CD4-positive, alpha-beta memory T cell (primary cell): ENCODE measurements at places on chromosomes 3 and 15.

DNA sequence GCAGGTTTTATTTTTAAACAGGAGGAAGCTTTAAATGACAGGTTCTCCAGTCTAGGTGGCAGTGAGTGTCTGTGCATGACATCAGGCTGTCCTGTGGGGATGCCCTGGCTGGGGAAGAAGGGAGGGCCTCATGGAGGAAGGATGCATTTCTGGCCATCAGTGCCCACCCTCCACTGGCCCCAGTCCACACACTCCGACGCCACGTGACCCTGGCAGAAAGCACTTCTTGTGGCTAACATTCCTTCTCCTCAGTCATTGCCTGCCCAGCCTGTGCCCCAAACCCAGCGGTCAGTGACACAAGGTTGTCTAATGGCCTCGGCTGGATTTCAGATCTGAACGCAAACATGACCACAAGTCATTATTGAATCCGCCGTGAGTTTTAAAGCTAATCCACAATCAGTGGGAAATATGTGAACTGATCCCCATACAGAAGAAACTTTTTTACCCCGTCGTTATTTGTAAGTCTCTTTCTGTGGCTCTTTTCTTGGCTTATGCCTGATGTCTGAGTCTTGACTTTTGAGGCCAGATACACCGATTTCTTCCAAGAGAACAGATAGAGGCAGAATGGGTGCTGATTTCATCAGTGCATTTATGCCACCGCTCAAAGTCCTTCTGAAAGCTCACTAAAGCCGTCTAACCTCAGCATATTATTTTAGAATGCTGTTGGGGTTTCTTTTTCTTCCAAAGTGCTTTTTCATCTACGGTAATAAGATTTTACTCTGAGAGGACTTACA, 17.3 kb upstream of the LRRK1 start:
- DNase-seq: no peak
- no peaks in the 10 kb centered on the region for H3K27me3 ChIP-seq
- no peaks in the 10 kb centered on the region for H3K36me3 ChIP-seq
- H3K4me1 ChIP-seq: no peaks in the 10 kb centered on the region

- peaks cover 82% of the 10 kb centered on the region for H3K36me3 ChIP-seq
- peaks cover 12% of the 10 kb centered on the region for H3K4me1 ChIP-seq
- DNase-seq: no peak
- no peak overlapping the region for H3K4me3 ChIP-seq
Measured at GRCh38 chr3:52210550-52211046, 12.6 kb downstream of the ALAS1 start.

- no peaks in the 10 kb centered on the region for H3K4me1 ChIP-seq
- no peak for DNase-seq
- H3K36me3 ChIP-seq: no peaks in the 10 kb centered on the region
- H3K27ac ChIP-seq: no peak overlapping the region
Measured at GRCh38 chr3:102332934-102333333, 101.9 kb upstream of the ZPLD1 start.

- H3K4me3 ChIP-seq: no peak overlapping the region
- H3K4me1 ChIP-seq: no peaks in the 10 kb centered on the region
- no peaks in the 10 kb centered on the region for H3K36me3 ChIP-seq
- H3K27me3 ChIP-seq: no peaks in the 10 kb centered on the region
- DNase-seq: no peak
Measured at GRCh38 chr3:118151164-118151563, 883.5 kb downstream of the IGSF11 start.

DNA sequence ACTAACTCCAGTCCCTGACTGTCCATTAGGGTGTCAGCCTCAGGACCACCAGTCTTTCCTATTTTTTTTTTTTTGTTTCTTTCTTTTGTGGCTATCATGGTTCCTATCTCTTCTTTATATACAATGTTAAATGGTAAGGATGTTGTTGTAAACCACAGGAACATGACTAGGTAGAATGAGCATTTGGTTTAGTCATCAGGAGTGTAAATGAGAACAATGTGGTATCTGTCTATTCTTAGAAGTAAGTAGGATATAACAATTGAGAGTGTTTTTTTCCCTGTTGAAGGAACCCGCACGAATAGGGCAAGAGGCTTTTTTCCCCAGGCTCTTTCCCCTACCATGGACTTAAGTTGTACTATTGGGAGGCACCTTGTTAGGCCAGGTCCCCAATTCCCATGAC, 880.3 kb upstream of the GBE1 start:
- no peaks in the 10 kb centered on the region for H3K27me3 ChIP-seq
- no peaks in the 10 kb centered on the region for H3K4me1 ChIP-seq
- H3K36me3 ChIP-seq: no peaks in the 10 kb centered on the region
- no peak overlapping the region for H3K27ac ChIP-seq
- H3K4me3 ChIP-seq: no peak overlapping the region

GRCh38 chr3:113231827-113232253, 20.5 kb downstream of the BOC start:
- H3K36me3 ChIP-seq: no peaks in the 10 kb centered on the region
- no peak overlapping the region for H3K4me3 ChIP-seq
- H3K4me1 ChIP-seq: no peaks in the 10 kb centered on the region

DNA sequence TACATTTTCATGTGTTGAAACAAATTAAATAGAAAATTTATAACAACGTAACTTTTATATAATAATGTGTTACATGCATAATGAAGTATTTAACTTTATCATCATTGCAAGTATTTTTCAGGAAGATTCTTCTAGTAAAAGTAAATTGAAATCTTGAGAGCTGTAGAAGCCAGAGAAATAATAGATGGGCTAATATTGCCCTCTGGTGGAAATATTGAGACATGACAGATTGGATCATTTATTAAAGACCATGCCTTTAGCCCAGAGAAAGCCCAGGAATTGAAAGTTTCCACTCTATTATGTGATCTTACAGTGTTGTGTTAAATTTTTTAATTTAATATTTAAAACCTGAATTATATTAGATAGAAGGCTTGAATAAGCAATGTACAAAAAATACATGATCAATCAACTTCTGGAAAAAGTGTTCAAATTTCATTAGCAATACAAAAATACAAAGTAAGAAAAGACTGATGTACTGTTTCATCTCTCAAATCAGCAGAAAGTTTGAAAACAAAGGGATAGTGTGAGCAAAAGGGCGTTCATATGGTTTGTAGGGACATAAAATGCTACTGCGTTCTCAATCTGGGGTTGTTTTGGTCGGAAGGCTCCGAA, 52.7 kb upstream of the SPTSSB start:
- peak; percentile 45 for DNase-seq
- no peaks in the 10 kb centered on the region for H3K27me3 ChIP-seq
- peaks cover 8% of the 10 kb centered on the region for H3K4me1 ChIP-seq
- H3K27ac ChIP-seq: no peak overlapping the region

DNA sequence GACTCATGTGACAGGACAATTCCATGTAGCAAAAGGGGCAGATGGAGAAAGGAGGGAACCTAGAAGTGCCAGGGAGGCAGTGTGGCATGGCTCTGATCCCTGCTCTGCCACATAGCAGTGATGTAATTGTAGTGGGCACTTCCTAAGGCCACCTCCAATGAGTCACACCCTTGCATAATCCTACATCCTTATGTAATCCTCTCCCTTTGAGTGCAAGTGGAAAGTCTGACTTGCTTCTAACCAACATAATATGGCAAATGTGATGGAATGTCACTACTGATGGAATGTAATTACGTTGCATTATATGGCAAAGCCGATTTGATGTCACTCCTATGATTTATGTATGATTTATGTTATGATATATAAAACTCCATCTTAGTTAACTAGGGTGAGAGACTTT, 72.9 kb upstream of the ATP2C1 start:
- H3K27ac ChIP-seq: no peak overlapping the region
- no peak for DNase-seq

- H3K27ac ChIP-seq: no peak overlapping the region
- peak; percentile 33 for DNase-seq
- H3K4me3 ChIP-seq: no peak overlapping the region
- peaks cover 7% of the 10 kb centered on the region for H3K36me3 ChIP-seq
- peaks cover 20% of the 10 kb centered on the region for H3K4me1 ChIP-seq
Measured at GRCh38 chr3:128076483-128077201, 24.4 kb downstream of the SEC61A1 start.

DNA sequence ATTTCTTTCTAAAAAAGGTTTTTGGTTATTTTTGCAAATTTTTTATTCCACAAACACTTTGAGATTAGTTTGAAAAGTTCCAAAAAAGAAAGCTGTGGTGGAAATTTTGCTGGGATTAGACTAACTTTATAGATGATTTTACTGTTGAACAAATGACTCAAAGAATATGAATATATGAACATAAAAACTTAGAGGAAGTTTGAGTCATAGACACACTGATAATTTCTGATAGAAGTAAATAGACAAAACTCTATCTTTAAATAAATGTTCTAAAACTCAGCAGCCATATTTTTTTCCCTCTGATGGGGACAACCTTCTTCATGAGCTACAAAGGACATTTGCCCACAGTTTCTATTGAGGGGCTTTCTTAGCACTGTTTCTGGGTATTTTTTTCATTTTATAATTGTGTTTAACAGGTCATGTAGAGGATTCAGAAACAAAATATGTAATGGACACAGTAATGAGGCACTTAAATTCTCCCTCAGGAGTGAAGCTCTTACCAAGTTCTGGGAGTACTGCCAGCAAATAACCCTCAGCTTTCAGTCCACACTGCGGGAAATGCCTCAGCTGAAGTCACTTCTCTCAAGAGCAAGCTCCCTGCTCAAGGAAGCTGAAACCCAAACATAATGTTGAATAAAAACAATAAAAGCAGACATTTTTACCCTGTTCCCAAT, 157.6 kb downstream of the NFKBIZ start:
- no peak overlapping the region for H3K27ac ChIP-seq
- DNase-seq: no peak
- H3K27me3 ChIP-seq: no peaks in the 10 kb centered on the region
- no peaks in the 10 kb centered on the region for H3K4me1 ChIP-seq

DNA sequence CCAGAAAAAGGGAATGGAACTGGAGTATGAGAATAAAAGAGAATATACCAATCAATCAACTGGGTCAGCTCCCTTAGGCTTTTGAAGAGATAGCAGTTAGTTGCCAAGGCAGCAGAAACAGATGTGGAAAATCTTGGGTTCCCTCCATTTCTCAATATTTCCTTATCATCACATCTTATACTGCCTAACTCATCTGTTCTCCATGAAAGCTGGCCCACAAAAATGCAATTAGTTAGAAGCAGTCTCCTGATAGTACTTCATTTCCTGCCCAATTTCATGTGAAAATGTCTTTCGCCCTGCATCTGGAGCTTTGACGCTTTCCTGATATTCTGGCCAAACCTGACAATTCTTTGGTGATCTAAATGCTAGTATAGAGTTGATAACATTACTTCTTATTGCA, 30.1 kb upstream of the SPTSSB start:
- H3K4me1 ChIP-seq: peaks cover 12% of the 10 kb centered on the region
- no peak overlapping the region for H3K27ac ChIP-seq
- H3K36me3 ChIP-seq: no peaks in the 10 kb centered on the region
- H3K4me3 ChIP-seq: no peak overlapping the region
- no peak for DNase-seq

DNA sequence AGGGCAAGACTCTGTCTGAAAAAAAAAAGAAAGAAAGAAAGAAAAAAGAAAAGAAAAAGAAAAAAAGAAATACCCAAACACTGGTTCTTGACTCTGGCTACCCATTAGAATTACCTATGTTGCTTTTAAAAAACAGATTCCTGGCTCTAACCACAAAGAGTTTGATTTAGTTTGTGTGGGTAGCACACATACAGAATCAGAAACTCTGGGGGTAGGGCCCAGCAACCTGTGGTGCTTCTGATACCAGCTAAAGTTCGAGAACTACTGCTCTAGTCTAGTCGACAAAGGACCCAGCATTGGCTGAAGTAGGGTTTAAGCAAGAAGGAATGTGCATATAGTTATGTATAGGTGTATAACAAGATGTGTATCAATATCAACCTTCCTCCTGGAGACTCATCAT, 392.7 kb downstream of the EFHB start:
- H3K4me1 ChIP-seq: no peaks in the 10 kb centered on the region
- H3K4me3 ChIP-seq: no peak overlapping the region
- no peak for DNase-seq
- no peaks in the 10 kb centered on the region for H3K27me3 ChIP-seq
- H3K27ac ChIP-seq: no peak overlapping the region

DNA sequence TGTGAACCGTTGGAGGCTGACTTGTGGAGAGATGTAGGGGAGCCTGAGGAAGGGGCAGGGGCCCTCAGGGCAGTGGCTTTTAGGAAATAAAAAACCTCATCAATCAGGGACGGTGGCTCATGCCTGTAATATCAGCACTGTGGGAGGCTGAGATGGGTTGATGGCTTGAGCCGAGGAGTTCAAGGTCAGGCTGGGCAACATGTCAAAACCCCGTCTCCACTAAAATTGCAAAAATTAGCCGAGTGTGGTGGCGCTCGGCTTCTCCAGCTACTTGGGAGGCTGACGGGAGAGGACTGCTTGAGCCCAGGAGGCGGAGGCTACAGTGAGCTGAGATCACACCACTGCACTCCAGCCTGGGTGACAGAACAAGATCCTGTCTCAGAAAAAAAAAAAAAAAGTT, 7.6 kb downstream of the TTC23 start:
- DNase-seq: no peak
- H3K27ac ChIP-seq: no peak overlapping the region

DNA sequence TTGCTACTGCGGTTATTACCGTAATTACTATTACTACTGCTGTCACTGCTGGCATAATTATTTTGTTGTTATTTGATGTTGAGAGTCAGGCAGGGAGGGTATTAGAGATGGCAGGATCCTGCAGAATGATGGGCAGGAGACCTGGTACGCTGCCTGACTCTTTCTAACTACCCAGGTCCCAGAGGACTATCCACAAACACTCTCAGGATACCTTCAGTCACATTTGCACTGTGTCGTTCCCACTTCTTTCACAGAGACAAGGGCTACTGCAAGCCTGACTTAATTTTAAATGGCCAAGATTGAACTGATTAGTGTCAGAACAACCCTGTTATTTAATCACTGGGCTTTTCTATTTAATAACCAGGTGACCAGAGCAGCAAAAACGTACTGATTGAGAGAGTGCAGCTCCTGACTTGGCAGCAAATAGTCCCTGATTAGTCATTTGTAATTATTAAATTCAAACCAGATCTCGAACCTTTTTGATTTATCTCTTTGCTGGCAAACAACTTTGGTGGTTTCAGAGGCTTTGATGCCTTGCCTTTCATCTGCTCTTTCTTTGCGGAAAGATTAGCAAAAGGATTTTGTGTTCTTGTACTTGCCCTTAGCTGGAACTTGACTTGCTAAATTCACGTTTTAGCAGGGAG, 88.8 kb upstream of the ARHGEF3 start:
- H3K27ac ChIP-seq: no peak overlapping the region
- H3K27me3 ChIP-seq: no peaks in the 10 kb centered on the region
- no peak overlapping the region for H3K4me3 ChIP-seq
- no peaks in the 10 kb centered on the region for H3K36me3 ChIP-seq

- DNase-seq: no peak
- no peak overlapping the region for H3K27ac ChIP-seq
- no peak overlapping the region for H3K4me3 ChIP-seq
Measured at GRCh38 chr3:25155652-25156471, 272.2 kb upstream of the RARB start.

- no peak for DNase-seq
- H3K27me3 ChIP-seq: no peaks in the 10 kb centered on the region
- H3K27ac ChIP-seq: no peak overlapping the region
Measured at GRCh38 chr3:149223461-149223820, 1.8 kb upstream of the CP start.

- peaks cover 3% of the 10 kb centered on the region for H3K4me1 ChIP-seq
- no peak for DNase-seq
- no peaks in the 10 kb centered on the region for H3K27me3 ChIP-seq
- H3K27ac ChIP-seq: no peak overlapping the region
Measured at GRCh38 chr15:59407946-59408345, 30.0 kb upstream of the FAM81A start.

GRCh38 chr3:186239321-186239720, 122.7 kb downstream of the DGKG start:
- H3K36me3 ChIP-seq: no peaks in the 10 kb centered on the region
- H3K27ac ChIP-seq: no peak overlapping the region
- no peak overlapping the region for H3K4me3 ChIP-seq
- no peak for DNase-seq
- H3K4me1 ChIP-seq: no peaks in the 10 kb centered on the region
